ENCODE measurements at places on chromosomes 2 and 18.

DNA sequence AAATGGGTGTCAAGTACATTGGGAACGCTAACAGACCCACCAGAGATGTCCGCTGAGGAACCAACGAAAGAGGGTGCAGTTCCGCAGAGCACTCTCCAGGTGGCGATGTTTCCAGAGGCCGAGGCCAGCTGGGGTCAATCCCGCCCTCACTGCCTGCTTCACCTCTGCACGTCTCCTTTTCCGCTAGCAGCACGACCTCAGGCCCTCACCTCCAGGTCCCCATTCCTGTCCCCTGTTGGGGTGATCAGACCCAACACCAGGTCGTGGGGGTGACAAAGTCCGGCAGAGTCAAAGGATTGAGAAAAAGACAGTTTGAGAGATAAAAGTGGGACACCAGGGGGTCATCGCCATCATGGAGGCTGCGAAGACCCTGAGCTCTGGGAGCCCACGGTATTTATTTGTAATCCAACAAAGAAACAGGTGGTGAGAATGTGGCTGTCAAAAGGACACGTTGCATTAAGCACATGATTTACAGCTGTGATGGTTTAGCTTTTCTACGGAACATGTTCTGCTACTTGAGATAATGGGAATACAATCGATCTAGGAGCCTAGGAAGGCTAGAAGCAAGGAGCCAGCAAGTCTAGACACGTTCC is 27.3 kb downstream of the ZAP70 start:
- no peak for DNase-seq

- no peak for DNase-seq
Measured at GRCh38 chr2:197539734-197540133, 23.9 kb downstream of the MOB4 start.

GRCh38 chr2:69943000-69943842 is 18.2 kb downstream of the ASPRV1 start:
- DNase-seq, result no peak

DNA sequence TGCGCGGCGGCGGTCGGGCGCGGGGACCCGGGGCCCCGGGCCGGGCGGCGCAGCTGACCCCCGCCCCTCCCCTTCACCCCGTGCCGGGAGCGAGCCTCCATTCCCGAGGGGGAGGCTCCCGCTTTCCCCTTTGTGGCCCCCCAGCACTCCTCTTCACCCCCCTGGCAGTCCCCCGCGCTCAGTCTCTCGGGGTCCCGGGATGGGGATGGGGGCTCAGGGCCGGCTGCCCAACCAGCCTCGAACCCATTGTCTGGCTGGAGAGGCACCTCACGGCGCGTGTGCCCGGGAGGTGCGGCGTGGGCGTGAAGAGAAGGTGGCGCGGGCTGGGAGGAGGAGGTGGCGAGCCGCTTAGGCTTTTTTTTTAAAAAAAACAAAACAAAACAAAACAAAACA is 748 bp downstream of the FMNL2 start:
- DNase-seq, result no peak

GRCh38 chr18:43159926-43160325 is 44.4 kb upstream of the RIT2 start:
- DNase-seq, result no peak

DNA sequence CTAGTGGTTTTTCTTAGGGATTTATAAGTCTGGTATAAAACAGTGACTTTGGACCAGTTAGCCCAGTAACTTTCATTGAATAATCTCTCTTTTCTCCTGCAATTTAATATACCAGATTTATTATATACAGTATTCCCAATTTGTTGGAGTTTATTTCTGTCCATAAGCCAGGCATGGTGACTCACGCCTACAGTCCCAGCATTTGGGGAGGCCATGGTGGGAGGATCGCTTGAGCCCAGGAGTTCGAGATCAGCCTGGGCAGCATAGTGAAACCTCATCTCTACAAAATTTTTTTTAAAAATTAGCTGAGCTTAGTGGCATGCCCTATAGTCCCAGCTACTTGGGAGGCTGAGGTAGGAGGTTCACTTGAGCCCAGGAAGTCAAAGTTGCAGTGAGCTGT is 26.7 kb downstream of the CNNM4 start:
- no peak for DNase-seq

DNA sequence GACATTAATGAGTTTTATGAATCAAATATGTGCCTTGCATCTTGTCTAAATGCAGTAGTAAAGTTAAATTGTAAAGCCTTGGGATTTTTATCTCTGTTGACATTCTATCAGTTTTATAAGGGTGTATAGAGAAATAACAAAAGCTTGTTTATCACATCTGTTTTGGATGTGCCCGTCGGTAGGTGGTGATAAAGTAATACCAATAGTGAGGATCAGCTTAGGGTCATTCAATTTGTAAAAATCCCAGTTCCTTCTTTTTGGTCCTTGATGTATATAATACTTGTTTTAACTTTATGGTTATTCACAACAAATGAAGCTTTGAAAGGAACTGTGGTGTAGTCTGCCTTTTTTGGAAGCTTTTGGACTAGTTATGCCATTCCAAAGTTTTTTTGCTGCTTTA is 12.6 kb downstream of the UBE2E3 start:
- no peak for DNase-seq

- DNase-seq, result no peak
Measured at GRCh38 chr2:58283931-58284330, 42.8 kb upstream of the FANCL start.

- DNase-seq, result no peak
Measured at GRCh38 chr2:165112789-165113188, 91.1 kb downstream of the SCN3A start.

- no peak for DNase-seq
Measured at GRCh38 chr18:31557446-31557845, 34.2 kb upstream of the TTR start.

- no peak for DNase-seq
Measured at GRCh38 chr18:8810157-8810556, 104.8 kb downstream of the MTCL1 start.

GRCh38 chr2:233389601-233390125 is 35.4 kb downstream of the DGKD start:
- no peak for DNase-seq

DNA sequence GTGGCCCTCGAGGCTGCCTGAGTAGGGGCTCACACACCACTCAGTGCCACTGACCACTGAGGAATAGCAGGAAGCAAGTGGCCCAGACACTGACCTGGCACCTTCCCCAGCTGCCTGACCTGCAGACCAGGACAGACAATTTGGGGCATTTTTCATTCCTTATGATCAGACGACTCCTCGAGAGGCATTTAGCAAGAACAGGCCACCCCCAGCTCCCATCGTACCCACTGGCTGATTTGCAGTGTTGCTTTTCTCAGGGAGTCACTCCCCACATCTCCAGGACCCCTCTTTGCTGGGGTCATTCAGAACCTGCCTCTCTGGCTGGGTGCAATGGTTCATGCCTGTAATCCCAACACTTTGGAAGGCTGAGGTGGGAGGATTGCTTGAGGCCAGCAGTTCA is 185.7 kb downstream of the HAUS1 start:
- no peak for DNase-seq

- no peak for DNase-seq
Measured at GRCh38 chr2:238949710-238950345, 101.9 kb downstream of the TWIST2 start.

GRCh38 chr2:195543902-195544894 is 112.8 kb upstream of the SLC39A10 start:
- no peak for DNase-seq

DNA sequence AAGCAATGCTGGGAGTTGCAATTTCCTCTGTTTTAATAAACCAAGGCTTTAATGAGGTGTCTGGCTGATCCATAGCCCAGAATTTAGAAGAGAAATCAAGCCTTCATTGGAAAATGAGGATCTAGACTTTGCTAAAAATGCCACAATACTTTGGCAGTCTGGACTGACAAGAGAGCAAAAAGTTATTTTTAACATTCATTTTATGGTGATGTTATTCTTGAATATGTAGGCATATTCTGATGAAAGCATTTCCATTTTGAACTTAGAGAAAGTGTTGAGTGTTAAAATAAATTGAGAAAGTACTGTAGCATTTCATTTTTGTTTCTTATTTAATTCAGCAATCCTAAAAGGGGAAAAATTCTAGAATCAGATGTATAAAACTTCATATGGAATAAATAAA is 151.8 kb upstream of the HNMT start:
- no peak for DNase-seq

DNA sequence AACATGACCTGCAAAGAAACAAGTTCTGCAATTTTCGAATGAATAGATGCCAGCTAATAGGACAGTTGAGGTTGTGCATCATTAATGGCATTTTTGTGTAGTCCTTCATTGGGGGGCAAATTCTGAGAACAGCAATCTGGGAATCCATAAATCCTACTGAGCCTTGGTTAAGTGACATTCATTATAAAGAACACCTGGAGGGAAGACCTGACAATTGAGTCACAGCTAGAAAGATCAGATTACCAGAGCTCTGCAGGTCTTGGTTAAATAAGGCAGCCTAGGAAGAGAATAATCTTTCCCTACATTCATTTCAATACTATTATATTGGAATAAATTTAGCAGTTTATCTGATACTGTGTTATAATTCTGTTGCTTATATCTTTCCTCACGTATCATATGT is 14.3 kb downstream of the KCNH7 start:
- DNase-seq, result no peak

DNA sequence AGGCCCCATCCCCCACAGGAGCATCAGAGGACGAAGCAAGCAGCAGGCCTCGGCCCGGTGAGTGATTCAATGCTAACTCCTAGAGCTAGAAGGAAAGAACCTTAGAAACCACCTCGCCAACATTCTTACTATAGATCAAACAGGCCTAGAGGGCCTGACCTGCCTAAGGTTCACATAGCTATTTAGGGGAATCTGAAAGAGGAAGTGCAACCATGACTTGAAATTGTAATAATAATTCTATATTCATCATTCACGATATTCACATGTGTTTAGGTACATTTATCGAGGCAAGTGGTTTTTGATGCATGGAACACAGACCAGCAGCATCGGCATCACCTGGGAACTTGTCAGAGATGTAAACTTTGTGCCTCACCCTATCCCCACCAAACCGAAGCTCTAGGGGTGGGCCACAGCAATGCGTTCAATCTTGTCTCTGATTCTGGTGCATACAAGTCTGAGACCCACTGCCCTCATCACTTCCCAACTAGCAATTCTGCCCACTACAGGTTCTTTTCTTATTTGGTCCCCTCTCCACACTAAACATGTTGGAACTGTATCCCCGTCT is 78.0 kb upstream of the DNMT3A start:
- no peak for DNase-seq

DNA sequence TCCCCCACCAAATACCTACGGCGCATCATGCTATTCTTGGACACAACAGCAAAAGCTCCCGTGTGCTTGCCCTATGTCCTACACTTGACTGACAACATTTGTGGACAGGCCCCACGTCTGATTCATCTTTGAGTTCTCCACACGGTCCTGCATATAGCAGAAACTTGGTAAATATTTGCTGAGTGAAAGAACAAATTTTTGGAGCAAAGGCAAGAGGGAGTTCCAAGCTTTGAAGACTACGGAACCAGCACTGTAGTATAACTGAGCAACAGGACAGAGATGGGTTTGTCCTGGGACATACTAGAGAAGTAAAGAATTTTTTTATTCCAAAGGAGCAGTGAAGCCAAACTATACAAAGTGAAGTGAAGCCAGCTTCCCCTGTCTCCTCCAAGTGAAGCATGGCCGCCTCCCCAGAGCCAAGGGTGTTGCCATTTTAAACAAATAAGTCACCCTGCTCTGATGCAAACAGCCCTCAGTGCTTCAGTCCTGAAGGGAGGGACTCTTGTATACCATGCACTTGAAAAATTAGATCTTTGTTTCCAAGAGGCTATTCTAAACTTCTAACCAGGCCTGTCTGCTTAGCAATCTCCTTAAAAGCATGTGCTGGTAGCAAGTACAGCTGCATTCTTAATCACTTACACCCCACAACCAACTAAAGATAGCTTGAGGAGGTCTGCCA is 35.9 kb downstream of the SPRED2 start:
- no peak for DNase-seq

GRCh38 chr18:56987236-56987635 is 159.7 kb upstream of the BOD1L2 start:
- no peak for DNase-seq

- DNase-seq, result no peak
Measured at GRCh38 chr2:38866773-38867443, 8.8 kb downstream of the DHX57 start.

DNA sequence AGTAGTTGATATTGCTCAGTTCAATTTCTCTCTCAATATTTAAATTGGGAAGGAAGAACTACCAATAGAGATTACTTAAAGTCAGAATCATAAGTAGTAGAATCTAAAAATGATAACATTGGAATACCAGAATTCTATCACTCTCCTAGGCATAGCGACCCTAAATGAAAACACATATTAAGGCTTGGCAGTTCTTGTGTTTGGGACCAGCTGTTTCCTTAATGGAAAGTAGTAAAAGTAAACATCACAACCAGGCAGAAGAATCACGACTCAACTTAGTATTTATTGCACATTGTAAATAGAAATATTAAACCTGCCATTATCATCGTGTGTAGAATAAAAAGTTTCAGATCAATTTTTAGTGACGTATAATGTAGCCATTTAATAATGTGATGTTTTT is 117.5 kb downstream of the SPHKAP start:
- DNase-seq, result no peak

GRCh38 chr2:190270298-190270697 is 49.3 kb downstream of the HIBCH start:
- DNase-seq, result no peak

DNA sequence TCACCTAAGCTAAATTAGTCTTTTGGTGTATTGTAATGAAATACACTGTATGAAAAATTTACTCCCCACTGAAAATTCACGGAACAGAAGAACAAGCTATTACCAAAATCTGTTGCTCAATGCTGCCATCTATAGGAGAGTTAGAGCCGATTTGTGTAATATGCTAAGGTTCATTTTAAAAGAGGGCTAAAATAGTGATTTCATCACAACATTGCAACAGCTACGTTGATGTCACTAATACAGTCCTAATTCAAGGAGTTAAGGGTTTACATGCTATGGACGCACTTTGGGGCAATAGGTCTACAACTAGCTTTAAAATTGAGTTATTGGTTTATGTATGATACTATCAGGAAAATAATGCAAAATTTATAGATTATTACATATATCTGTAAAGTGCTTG is 3.0 kb upstream of the IRS1 start:
- DNase-seq, result no peak

GRCh38 chr2:12300019-12300602 is 416.6 kb upstream of the TRIB2 start:
- no peak for DNase-seq

DNA sequence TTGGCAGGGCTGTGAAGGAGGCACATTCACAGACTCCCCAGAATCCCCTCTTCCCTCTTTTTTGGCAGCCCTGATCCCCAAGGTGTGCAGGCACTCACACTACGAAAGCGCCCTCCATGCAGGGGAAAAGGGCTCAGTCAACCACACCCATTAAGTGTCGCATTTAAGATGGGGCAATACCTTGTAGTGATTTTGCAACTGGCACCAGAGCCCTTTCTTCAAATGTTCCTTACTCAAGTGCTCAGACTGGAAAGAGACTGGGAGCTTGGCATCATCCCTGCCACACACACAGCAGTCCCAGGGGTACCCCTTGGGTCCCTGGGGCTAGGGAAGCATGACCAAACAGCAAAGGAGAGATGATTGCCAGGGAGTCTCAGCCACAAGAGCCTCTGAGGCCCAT is 190.1 kb downstream of the HAUS1 start:
- no peak for DNase-seq
